ENCODE measurements at places on chromosomes 1 and 21.
A peak's percentile ranks its signal among the peaks of the same experiment; 100 is the strongest.

- DNase-seq = no peak
Measured at GRCh38 chr21:43290421-43291346, 121.9 kb downstream of the CRYAA start.

GRCh38 chr1:10064416-10065343 lies 31.9 kb downstream of the UBE4B start:
- no peak for DNase-seq

GRCh38 chr1:103063921-103064320 lies 44.4 kb downstream of the COL11A1 start:
- no peak for DNase-seq

DNA sequence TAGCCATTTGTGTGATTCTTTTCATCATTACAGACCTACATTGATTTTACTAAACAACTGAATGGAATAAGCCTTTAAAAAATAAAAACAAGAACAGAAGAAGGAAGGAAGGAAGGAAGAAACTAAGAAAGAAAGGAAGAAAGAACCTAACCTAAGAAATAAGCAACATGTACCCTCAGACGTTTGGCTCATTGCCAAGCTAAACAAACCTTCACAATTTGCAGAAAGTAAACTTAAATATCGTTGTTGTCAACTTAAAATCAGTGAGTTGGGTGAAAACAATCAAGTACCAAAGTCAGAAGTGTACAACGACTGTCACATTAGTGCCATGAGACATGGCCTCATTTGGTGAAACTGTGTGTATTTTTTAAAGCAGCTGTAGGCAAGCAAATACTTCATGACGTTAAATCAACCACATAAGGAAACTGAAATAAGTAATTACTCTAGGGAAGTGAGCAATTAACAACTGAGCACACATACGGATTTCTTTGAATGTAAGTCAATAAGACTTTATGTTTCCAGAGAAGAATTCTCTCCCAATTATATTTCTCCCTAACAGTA lies 313.1 kb upstream of the TMPRSS15 start:
- DNase-seq = no peak

- no peak for DNase-seq
Measured at GRCh38 chr1:33297911-33298622, 22.8 kb downstream of the A3GALT2 start.

DNA sequence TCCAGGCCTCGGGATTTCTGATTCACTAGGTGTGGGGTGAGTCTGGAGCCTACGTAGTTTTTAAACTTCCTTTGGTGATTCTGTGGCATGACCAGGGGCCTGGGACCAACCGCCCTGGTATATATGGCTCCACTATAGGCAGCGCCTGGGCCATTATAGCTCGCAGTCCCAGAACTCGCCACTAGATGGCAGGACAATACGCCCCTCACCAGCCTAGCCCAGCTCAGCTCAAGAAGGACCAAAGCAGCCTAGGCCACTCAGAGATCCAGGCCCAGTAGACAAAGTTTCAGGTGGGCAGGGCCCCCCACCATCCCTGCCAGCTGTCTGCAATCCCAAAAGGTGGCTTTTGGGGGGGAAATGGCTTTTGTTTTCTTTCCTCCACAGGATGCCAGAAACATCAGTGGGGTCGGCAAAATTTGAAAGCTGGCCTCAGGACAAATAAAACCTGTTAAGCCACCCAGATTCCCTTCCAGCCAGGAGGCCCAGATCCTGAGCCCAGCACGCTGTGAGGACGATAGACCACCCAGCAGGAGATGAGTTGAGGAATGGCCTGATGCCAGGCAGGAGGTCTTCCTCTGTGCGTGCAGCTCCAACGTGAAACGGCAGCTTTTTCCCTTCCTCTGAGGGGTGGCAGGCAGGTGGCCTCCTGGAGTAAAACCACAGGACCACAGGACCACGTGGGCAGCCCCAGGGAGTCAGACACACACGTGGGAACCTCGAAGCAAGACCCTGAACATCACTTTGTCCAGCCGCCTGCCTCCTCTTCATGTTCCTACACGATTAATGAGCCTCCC lies 24.8 kb upstream of the TMEM51 start:
- peak; percentile 56 for DNase-seq

DNA sequence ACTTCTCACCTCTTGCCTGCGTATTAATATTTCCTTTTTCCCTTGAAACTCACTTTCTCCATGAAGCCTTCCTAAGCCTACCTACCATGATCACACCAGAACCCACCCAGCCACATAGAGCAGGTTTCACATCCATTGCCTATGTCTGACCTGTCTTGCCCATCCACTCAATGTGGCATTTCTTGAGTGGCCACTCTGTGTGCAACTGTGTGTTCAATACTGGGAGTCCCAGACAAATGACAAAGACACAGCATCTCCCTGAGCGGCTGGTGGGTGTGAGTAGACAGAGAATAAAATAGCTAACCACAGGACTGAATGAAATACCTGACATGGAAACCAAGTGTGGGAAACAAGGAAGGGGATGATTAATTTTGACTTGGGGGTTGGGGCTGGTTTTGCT lies 3.1 kb downstream of the PTGFRN start:
- DNase-seq = no peak

DNA sequence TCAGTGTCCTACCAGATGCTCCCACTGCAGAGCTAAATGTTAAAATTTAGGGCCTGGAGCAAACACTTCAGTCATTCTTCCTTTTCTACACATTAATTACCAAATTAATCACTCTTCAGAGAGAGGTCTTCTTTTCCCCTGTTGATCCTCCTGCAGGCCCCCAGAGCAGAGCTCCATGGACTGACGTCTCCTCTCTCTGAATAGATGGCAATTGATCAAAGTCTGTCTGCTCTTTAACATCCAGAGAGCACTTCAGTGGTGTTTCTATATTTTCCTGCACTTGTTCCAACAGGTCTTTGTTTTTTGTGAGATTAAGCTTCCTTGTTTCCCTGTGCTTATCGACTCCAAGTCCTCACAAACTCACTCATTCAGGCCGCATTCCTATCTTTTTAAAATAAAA lies 239.3 kb downstream of the SIPA1L2 start:
- DNase-seq = no peak

DNA sequence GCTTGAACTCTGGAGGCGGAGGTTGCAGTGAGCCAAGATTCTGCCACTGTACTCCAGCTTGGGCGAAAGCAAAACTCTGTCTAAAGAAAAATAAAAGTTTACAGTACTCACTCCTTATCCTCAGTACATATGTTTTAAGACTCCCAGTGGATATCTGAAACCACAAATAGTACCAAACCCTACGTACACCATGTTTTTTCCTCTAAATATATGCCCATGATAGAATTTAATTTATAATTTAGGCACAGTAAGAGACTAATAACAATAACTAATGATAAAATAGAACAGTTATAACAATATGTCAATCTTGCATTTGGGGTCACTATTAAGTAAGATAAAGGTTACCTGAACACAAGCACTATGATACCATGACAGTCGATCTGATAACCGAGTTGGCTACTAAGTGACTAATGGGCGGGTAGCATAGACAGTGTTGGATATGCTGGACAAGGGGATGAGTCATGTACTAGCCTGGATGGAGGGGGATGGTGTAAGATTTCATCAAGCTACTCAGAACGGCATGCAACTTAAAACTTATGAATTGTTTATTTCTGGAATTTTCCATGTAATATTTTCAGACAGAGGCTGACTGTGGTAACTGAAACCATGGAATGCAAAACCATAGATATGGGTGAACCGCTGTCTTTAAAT lies 43.7 kb downstream of the ST7L start:
- DNase-seq = no peak

DNA sequence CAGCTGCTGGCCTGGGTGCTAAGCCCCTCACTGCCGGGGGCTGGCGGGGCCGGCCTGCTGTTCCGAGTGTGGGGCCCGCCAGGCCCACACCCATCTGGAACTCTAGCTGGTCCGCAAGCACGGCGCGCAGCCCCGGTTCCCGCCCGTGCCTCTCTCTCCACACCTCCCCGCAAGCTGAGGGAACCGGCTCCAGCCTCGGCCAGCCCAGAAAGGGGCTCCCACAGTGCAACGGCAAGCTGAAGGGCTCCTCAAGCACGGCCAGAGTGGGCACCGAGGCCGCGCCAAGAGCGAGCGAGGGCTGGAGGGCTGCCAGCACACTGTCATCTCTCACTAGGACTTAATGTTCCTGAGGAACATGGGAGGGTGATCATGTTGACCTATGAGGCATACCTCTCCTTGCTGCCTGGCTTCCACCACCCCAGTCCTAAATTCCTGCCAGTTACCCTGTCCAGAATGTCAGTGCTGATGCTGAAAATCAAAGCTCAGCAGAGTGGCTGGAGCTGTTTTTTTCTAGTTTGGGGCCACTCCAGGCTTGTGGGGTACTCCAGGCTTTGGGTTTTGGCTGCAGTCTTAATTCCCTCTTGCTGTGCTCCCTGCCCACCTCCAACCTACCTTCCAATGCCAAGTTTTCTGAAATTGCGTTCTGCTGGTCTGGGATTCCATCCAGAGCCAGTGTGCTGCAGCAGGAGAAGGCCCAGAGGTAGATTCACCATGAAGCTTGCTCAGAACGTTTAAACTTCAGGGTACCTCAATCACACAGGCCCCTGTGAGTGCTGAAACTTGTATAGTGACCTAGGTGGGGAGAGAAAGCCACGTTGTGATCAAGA lies 44.2 kb upstream of the LPGAT1 start:
- DNase-seq = no peak

- no peak for DNase-seq
Measured at GRCh38 chr1:165645654-165646366, 14.8 kb downstream of the MGST3 start.

DNA sequence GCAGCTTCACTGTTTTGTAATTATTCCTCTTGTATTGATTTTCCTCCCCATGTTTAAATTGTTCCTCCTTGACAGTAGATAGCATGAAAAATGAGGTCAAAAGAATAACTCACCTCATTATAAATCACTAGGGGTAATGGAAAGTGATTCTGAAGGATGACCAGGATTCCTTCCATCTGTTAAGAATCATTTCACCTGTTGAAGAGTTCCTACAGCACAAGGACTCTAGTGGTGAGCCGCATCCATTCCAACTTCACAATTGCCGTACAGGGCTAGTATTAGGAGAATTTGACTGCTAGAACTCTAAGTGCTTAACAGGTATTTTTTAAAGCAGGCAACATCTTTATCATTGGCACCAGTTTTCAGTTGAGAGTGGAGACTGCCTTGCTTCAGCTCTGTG lies 13.7 kb downstream of the PPP1R12B start:
- no peak for DNase-seq

DNA sequence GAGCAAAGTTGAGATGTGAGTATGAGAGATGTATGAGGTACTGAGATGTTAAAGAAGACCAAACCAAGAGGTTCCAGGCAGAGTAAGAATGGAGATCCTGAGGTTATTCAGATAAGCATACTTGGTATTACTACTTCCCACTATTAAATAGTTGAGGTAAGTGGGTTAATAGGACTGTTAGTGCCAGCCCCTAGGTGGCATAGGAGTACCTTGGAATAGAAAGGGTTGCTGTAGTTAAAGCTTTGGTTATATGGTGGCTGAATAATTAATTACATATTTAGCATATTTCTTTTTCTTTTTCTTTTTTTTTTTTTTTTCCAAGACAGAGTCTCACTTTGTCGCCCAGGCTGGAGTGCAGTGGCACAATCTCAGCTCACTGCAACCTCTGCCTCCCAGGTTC lies 397.9 kb upstream of the TMPRSS15 start:
- DNase-seq = no peak

DNA sequence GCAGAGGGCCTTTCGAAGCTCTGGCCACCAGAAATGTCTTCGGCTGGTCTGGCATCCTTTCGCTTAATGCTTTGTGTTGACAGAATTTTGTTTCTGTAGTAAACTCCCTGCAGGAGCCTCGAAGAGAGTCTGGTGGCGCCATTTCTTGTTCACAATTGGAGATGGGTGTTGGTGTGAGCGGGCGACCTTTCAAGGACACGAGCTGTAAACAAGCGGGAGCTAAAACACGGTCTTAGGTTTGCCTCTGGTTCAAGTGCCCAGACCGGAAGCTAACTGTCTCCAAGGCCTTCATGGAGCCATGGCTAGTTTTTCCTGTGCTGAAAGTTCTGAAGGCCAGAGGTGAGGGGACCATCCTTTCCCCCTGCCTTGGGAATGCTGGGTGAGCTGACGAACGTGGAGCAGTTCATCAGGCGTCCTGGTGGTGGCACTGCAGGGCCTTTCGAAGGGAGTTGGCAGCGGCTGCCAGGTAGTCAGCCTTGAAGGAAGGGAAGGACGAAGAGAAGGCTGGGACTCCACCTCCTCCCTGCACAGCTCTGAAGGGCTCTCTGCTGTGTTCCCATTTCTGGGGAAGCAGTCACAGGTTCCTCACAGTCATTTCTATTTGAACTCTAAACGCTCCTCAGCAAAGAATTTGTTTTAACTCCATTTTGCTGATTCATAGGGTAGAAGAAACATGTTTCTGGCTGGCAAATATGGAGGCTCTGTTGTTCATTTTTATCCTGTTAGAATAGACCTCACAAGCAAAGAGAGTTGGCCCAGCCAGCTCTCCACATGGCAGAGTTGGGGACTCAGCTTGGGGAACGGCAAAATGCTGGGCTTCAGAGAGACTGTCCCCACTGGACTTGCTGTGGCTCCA lies 35.2 kb downstream of the URB2 start:
- peak; percentile 52 for DNase-seq

- DNase-seq = no peak
Measured at GRCh38 chr1:10916991-10917390, 95.5 kb upstream of the TARDBP start.

- DNase-seq = no peak
Measured at GRCh38 chr1:150159550-150159949, 9.8 kb downstream of the PLEKHO1 start.

- no peak for DNase-seq
Measured at GRCh38 chr1:163063143-163063542, 6.0 kb upstream of the RGS4 start.

DNA sequence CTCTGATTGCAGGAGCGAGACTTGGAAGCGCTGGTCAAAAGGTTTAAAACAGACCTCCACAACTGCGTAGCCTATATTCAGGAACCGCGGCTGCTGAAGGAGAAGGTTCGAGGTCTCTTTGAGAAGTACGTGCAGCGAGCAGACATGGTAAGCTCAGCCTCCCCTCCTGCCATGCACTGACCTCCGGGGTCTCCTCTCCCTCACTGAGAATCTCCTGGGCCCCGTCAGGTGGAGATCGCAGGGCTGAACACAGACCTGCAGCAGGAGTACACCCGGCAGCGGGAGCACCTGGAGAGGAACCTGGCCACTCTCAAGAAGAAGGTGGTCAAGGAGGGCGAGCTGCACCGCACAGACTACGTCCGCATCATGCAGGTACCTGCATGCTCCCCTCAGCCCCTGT lies 35.5 kb upstream of the TMEM125 start:
- DNase-seq = no peak

GRCh38 chr1:59565611-59566410 lies 248.9 kb upstream of the HOOK1 start:
- no peak for DNase-seq
